ENCODE measurements at places on chromosomes 13 and 19.
A peak's percentile ranks its signal among the peaks of the same experiment; 100 is the strongest.

DNA sequence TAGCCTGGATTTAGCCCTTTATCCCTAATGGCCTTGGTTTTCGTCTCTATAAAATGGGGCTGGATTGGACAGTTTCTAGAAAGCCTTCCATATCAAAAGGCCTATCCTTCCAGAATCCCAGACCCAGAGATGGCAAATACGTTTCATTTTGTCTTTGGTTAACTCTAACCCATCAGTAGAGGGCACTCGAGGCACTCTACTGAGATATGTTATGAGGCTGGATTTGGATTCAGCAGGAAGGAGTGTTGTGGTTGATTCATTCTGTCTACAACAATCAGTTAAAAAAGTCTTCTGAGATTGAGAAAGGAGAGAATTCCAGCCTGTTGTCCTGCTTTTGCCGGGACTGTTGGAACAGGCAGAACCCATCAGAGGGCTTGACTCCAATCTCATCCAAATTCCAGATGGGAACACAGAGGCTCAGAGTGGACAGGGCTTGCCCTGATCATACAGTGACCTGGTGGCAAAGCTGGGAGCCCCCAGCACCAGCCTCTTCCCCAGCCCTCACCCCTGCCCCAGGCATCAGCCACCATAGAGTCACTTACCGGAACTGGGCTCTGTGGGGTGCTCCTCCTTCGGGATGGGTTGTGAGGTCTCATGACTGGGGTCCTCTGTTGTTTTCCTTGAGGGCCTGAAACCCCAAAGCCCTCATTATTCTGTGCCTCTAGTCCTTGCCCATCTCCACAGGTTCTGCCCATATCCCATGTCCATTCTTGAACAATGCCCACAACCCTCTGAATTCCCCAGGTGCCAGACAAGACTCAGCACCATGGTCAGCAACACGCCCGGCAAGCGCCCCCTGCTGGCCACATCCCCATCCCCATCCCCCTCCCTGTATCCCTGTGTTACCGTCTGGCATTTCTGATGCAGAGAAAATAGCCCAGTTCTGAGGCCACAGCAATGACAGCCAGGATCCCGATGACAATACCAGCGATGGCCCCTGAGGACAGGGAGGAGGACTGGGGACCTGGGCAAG lies 12.3 kb upstream of the ZNF180 start:
- peak; percentile 2 for DNase-seq

- no peak for DNase-seq
Observed at GRCh38 chr19:40155749-40156265, 35.4 kb upstream of the MAP3K10 start.

GRCh38 chr13:114152285-114152645 lies 19.8 kb upstream of the RASA3 start:
- no peak for DNase-seq

DNA sequence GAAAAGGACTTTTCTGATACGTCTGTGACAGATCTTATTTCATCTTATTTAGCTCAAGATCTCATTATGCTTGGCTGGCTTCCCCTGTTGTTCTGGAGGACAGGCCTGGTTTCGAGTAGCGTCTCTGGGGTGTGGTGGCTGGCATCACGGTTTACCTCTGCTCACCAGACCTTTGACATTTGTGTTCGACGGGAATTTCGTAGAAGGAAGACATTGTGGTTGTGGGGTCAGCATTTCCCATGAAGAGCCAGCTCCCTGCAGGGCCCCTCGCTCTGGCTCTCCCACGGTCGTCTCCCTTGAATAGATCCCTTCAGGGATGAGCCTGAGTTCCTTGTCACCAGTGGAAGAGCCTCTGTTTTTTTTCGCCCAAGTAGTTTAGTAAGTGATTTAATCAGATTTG lies 78.6 kb upstream of the TEX29 start:
- peak; percentile 94 for DNase-seq

- DNase-seq, result no peak
Observed at GRCh38 chr13:31815361-31816144, 76.2 kb downstream of the RXFP2 start.

GRCh38 chr19:49808711-49809159 lies 4.4 kb downstream of the FUZ start:
- DNase-seq, result peak; percentile 58

- no peak for DNase-seq
Observed at GRCh38 chr13:61830475-61830874, 414.8 kb upstream of the PCDH20 start.

DNA sequence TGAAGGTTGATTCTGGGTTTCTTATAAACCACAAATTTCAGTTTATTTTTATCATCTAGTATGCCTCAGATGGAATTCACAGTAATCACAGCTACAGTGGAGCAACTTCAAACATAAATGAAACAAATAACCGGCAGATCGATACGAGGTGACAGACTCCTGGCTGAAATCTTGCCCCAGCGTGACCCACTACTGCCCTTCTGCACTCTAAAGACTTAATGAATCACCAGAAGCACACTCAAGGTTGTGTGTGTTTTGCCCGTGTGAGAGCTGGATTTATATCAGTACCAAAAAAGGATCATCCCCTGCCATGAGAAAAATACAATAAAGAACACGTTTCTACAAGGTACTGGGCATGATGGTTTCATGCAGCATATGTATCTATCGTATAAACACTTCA lies 161.7 kb downstream of the KLF12 start:
- DNase-seq, result no peak

DNA sequence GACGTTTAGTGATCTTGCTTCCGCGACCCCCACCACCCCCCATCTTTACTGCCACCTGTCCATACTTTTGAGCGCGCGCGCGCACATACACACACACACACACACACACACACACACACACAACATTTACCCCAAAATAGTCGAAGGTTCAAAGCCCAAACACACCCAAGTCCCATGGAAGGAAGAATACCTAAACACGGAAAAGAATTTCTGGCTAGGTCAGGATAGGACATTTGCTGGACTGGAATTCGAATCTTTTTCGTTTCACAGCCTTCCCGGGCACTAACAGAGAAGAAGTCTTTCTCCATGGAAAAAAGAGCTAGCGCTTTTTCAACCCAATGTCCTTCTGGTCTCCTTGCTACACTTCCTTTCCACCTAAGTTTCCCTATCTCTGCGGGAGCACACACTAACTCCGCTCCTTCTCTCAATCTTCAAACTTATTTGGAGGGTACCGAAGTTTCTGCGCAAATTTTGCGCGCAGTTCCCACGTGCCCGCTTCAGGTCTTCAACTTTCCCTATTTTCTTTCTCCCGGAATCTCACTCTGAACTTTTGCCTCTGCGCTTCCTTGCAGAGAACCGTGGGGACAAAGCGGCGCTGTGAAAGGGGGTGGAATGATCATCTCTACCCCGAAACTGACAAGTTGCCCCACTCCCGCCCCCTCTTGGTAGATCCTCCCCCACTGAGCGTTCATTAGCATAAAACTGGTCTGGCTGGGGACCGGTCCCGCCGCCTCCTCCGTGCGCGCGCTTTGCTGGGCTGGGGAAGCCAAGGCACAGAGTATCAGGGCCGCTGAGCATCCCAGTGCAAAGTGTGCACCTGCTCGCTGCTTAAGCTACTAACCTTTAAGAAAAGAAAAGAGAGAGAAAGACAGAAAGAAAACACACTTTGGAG lies 2.7 kb downstream of the DACH1 start:
- DNase-seq, result no peak

DNA sequence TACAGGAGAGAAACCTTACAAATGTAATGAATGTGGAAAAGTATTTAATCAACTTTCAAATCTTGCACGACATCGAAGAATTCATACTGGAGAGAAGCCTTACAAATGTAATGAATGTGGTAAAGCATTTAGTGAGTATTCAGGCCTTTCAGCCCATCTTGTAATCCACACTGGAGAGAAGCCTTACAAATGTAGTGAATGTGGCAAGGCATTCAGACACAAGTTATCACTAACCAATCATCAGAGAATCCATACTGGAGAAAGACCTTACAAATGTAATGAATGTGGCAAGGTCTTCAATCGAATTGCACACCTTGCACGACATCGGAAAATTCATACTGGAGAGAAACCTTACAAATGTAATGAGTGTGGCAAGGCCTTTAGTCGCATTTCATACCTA lies 13.6 kb upstream of the ZNF610 start:
- no peak for DNase-seq

- DNase-seq, result no peak
Observed at GRCh38 chr13:40488869-40489391, 177.5 kb downstream of the FOXO1 start.

DNA sequence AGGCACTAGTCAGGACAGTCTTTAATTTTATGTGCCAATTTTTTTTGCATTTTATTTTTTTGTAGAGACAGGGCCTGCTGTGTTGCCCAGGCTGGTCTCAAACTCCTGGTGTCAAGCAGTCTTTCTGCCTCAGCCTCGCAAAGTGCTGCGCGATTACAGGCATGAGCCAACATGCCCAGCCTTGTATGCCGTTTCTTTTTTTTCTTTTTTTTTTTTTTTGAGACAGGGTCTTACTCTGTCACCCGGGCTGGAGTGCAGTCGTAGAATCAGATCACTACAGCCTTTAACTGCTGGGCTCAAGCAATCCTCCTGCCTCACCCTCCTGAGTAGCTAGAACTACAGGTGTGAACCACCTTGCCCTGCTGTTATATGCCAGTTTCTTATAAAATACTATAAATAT lies 26.4 kb downstream of the BORA start:
- DNase-seq, result no peak

DNA sequence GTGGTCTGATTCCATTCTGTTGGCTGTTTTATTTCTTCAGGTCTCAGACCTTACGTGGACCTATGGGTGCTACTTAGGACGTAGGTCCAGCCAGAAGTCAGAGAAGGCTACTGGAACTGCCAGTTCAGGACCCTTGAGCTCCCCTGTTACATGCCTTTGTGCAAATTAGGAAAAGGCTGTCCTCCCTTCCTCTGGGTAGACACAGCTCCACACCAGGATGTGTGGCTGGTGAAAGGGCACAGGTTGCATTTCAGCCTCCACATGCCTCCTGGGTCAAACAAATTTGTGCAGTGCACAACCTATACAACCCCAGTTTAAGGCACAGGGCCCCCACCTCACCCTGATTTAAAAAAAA lies 43.9 kb upstream of the MAP3K10 start:
- no peak for DNase-seq

GRCh38 chr19:4803736-4804695 lies 12.5 kb downstream of the FEM1A start:
- DNase-seq, result peak; percentile 39

- no peak for DNase-seq
Observed at GRCh38 chr13:110398564-110399507, 91.8 kb downstream of the COL4A2 start.

GRCh38 chr13:35838356-35838755 lies 292.8 kb downstream of the DCLK1 start:
- no peak for DNase-seq

GRCh38 chr13:23899555-23899954 lies 2.3 kb upstream of the C1QTNF9B start:
- peak; percentile 14 for DNase-seq

GRCh38 chr19:5559804-5560133 lies 8.0 kb downstream of the TINCR start:
- no peak for DNase-seq

GRCh38 chr19:12676384-12676792 lies 5.3 kb downstream of the DHPS start:
- DNase-seq, result peak; percentile 44

GRCh38 chr13:43489233-43489632 lies 297.5 kb downstream of the ENOX1 start:
- no peak for DNase-seq

DNA sequence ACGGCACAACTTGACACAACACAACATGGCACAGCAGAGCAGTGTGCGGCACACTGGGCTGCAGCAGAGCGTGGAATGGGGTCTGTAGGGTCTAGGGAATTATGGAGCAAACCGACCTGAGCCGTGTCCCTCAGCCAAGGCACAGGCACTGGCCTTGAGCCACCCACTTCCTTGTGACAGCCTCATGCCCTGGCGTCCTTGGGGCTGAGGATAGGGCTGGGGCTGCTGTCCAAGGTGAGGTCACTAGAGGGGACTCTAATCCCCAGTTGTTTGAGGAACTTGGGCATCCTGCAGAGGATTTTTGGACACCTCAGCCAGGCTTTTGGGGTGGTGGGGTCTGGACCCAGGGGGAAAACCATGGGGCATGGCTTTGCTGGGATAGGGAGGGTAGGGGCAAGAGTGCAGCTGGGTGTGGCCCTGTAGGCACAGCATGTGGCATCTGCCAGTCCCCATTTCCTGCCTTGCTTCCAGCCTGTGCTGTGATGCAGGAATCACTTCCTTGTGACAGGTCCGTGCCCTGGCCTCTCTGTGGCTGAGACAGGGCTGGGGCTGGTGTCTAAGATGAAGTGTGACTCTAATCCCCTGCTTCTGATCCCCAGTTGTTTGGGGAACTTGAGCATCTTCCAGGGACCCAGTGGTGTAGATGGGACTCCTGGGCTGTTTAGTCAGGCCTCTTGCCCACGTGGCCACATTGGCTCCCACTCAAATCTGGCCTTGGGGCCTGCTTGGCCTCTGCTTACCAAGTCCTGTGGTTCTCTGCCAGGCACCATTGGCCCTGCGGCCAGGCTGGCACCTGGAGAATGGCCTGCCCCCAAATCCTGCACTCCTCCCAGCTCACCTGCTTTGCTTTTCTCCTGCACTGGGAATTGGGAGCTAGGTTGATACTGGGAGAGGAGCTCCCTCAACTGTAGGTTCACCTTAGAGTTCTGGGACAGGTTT lies 78.5 kb downstream of the SCGB2B2 start:
- no peak for DNase-seq

DNA sequence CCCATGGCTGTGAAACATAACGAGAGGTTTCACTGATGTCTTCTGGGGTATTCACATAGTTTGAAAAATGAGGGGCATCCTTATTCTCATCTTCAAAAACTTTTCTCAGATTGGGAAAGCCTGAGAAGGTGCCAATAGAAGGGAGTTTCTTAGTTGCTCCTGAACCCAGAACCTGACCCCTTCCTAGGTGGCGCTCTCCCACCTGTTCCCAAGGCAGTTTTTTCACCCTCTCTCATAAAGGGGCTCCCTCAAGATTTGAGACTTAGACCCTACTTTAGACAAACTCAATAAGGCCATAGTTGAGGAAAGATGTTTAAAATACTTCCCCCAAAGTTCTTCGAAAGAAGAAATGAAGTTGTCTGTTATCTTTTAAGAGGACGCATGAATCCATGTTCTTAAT lies 142.2 kb downstream of the FGF9 start:
- no peak for DNase-seq

- DNase-seq, result no peak
Observed at GRCh38 chr19:48881741-48882657, 9.8 kb downstream of the PPP1R15A start.

DNA sequence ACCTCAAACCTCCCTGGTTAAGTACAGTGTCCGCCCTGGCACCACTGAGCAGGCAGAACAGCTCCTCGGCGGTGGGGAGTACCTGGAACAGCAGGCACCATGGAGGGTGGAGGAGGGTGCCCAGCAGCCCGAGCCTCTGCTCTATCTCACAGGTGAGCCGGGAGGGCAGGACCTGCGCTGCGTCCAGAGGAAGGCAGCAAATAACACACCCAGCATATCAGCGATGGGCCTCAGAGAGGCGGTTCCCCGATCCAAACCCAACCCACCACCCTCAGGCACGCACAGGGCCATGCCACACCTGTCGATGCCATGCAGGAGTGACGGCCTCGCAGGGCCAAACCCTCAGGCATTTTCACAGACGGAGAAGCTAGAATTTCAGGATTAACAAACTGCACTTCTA lies 11.8 kb downstream of the PEPD start:
- DNase-seq, result no peak

All from DMS79 treated with DMSO at 0.1 percent for 48 hours (cell line).